ENCODE measurements at places on chromosomes 13 and 19.

GRCh38 chr13:80923907-80924306 lies 583.0 kb upstream of the SPRY2 start:
- no peak for DNase-seq

DNA sequence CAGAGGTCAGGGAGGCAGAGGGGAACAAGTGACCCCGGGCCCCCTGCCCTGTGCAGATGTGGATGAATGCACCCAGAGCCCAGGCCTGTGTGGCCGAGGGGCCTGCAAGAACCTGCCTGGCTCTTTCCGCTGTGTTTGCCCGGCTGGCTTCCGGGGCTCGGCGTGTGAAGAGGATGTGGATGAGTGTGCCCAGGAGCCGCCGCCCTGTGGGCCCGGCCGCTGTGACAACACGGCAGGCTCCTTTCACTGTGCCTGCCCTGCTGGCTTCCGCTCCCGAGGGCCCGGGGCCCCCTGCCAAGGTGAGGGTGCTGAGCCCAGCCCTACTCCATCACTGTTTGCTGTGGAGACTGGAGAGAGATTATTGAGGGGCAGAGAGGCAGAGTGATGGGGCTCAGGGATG lies 9.9 kb downstream of the LTBP4 start:
- DNase-seq: no peak

GRCh38 chr13:102440259-102440936 lies 38.5 kb upstream of the FGF14 start:
- no peak for DNase-seq

- peak; percentile 19 for DNase-seq
Observed at GRCh38 chr13:98848746-98849145, 96.3 kb upstream of the SLC15A1 start.

GRCh38 chr19:8423817-8424223 lies 10.7 kb downstream of the MARCHF2 start:
- DNase-seq: peak; percentile 99

- no peak for DNase-seq
Observed at GRCh38 chr19:53894707-53895106, 12.7 kb downstream of the PRKCG start.

- DNase-seq: no peak
Observed at GRCh38 chr19:4671185-4671851, 1.2 kb upstream of the MYDGF start.
